T47D (cell line): ENCODE measurements at places on chromosomes 6 and 20.
A peak's percentile ranks its signal among the peaks of the same experiment; 100 is the strongest.

DNA sequence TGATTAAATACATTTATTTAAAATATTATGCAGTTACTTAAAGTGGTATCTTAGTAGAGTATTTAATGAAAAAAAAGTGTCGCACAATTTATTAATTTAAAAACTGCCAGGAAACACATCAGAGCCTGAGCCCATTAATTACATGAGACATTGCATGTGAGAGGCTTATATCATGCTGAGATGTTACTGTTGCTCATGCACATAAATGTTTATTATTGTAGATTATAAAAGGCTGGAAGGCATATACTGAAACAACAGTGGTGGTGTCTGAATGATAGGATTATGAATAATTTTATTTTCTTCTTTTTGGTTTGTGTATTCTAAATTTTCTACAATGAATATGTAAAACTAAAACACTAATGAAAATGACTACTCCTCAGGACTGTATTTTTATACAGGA, 45.7 kb upstream of the TXNDC5 start:
- no peak for DNase-seq

DNA sequence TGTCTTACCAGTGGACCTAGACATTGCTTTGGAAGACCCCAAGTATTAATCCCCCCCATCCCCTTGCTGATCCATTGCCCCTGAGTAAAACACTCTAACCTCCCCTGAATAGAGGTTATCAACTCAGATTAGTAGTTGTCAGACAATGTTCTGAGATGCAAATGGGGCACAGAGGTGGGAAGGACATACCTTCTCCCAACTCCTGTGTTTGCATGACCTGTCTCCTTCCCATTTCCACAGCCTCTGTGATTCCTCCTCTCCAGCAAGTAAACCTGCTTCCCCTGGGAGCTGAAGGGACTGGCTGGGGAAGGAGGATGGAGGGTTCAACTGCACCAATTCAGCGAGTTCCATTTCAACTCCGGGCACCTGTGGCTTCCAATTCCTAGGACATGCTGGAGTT, 199.8 kb upstream of the SASH1 start:
- no peak for DNase-seq

DNA sequence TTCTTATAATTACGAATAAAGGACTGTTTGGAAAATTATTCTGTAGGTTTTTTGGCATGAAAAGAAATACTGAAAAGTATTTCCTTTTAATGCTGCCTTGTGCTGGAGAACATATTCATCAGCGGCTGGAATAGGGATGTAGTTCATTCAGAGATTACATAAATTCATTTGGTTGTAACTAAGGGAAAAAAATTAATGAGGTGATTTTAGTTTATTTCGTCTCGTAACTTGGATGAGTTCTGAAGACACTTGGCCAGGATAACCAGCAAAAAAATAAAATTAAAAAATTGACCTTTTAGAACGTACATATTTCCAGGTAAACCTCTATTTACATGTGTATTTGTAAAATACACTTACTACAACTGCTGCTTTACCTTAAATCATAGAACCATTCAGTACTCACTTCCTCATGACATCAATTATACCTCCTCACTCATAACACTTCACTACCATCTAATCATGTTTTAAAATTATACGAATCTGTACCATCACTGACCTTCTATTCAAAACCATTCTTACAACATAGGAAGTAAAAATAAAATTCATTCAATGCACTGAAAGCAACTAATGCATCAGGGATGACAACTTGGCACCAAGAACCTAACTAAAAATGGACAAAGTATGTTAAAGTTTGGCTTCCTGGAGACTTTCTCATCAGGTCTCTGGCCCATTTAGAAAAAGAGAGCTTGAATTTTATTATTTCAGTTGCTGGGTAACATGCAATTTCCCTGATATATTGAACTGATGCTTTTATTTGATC, 17.2 kb downstream of the KLHL31 start:
- DNase-seq = no peak

- no peak for DNase-seq
Measured at GRCh38 chr6:136624347-136624746, 74.1 kb upstream of the MAP7 start.

- DNase-seq = no peak
Measured at GRCh38 chr20:5797843-5798462, 47.8 kb downstream of the SHLD1 start.

GRCh38 chr6:85493389-85493788, 43.5 kb downstream of the NT5E start:
- no peak for DNase-seq

DNA sequence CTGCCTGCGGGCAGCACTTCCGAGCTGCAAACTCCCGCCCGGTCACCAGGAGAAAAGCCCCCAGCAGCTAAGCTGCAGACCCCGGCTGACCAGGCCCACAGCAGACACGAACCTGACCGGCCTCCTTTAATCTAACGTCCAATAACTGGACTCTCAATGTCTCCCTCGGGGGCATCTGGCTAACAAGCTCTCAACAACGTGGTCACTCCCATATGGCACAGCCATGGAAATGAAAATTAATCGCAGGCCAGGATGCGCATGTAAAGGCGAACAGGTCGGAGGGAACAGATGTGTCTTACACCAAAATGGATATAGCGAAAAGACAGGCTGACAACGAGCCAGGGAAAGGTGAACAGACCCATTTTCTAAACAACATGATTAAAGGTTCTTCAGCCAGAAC, 44.4 kb upstream of the SMOC2 start:
- DNase-seq = no peak

DNA sequence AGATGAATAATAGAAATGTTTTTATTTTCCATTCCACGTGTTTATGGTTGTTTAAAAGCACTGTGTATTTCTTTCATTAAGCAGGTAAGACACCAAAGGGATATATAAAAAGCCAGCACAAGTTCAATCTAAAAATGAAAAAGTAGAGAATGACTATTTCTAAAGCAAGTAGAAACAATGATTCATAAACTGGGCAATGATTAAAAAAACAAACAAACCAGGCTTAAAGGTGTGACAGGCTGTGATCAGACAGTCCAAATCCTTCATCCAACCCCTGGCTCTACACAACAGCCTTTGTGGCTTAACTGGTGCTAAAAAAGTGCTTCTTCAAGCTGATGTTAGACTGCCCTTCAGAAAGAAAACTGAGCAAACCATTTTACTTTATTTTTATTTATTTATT, 45.7 kb upstream of the TSHZ2 start:
- no peak for DNase-seq

DNA sequence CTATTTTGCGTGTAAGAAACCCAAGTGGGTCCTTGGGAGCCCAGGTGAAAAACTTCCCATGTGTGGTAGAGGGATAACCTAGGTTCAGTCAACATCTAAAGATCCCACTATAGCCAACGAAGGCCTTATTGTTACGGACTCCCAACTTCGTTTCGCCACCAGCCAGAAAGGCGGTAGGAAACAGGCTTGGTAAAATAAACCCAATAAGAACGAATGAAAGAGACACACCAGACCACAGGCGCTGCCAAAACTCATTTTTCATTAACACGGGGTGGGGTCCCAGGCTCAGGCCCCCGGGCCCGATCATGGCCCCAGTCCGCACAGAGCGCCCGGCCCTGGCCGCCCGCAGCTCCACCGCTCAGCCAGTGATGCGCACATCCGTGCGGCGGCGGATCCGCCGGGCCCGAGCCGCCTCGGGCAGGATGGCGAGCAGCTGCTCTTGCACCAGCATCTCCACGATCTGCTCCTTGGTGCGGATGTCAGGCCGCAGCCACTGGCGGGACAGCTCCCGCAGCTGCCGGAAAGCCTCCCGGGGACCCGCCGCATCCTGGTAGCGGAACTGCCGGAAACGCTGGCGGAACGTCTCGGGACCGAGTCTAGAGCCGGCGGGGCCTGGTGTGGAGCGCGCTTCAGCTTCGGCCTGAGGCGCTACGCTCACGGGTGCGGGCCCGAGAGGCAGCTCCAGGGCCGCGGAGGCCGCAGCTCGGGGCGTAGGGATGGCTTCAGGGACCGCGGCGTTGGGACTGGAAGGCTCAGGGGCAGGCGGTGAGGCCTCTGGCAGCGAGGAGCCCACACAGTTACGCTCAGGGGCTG, 709 bp downstream of the SCAND1 start:
- DNase-seq = peak; percentile 39

DNA sequence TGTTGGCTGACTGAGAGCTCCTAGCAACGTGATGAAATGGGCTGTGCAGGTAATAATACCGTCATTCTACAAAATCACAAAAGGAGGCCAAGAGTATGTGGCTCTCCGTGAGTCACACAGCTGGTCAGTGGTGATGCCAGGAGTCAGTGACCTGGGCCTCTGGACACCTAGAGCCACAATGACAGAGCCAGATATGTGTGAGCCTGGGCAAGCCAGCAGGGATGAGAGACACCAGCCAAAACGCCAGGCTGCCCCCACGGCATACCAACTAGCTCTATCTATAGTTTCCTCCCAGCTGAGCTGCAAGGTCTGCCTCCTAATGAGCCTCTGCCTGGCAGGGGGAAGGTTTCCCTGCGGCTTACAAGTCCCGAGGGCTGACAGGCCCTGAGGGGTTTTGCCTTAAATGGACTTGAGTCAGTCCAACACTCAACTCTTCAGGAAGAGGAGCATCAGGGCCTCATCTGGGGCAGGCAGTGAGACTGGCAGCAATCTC, 70.0 kb downstream of the CPNE5 start:
- DNase-seq = no peak

- peak; percentile 56 for DNase-seq
Measured at GRCh38 chr20:54070187-54070987, at the start of gene BCAS1. BCAS1 (minus strand) TSS chr20:54070594; CDS start chr20:54058718, 11,876 bp downstream.

DNA sequence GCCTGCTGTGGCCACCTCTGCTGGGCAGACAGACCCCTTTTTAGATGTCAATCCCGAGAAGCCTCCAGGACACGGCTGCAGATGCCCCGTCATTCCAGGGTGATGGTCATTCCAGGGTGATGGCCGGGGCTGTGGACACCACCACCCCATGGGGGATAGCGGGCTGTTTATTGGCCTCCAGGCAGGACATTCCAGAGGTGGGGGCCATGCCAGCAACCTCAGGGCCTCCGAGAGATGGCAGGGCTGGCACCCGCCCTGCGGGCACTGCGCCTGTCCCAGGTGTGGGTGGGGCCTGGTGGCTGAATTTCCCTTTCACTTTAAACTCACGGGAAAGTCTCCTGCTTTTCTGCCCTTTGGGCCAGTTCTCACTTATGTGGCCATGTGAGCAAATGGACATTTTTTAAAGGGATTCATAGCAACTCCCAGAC, 14.5 kb downstream of the COL9A3 start:
- no peak for DNase-seq

DNA sequence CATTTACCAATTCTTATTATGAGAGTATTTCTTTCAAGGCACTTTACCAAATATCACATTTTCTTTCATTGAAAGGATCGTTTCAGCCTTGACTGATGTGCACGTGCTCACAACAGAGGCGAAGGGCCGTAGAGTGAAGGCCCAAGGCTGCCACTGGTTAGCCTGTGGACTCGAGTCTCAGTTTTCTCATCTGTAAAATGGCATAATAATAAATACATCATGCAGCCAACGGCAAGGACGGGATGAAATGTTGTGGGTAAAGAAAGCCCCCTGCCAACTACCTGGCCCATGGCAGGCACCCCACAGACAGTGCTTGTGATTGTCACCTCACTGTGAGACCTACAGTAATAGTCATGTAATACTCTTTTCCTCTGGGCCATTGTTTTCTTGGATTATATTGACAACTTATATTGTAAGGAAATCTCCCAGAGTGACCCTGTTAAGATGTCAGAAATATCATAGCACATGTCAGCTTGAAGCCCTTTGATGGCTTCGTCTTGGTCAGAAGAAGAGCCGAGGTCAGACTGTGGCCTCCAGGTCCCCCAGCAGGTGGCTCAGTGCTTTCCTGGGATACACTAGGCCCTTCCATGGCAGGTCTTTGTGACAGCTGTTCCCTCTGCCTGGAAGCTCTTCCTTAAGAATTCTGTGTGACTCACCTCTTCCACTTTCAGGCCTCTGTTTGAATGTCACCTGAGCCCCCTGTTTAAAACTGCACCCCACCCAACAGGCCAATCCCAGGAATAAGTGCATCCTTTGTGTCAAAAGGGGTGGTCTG, 36.3 kb downstream of the FAM50B start:
- peak; percentile 65 for DNase-seq

GRCh38 chr20:47490795-47491194, 10.9 kb upstream of the NCOA3 start:
- DNase-seq = no peak

- no peak for DNase-seq
Measured at GRCh38 chr6:5108068-5108467, 22.9 kb downstream of the PPP1R3G start.

GRCh38 chr20:59661621-59662020, 57.3 kb downstream of the PHACTR3 start:
- DNase-seq = no peak

DNA sequence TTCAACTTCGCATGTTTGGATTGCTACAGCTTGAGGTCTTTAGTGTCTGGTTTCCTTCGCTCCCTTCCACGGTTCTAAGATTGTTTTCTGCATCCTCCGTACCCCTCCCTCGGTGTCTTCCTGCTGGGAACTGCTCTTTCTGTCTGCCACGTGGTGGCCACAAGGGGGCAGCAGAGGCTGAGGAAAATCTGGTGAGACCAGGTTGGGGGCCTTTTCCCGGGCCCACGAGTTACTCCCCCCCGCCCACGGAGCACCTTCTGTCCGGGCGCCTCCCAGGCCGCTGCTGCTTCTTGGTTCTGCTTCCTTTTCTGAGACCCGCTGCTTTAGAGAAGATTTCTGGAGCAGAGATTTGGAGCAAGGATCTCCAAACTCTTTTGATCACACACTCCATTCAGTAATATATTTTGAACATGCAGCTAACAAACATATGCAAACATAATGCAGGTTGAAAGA, 21.1 kb upstream of the NOTCH4 start:
- DNase-seq = peak; percentile 78

GRCh38 chr6:51396583-51396982, 577.9 kb downstream of the TFAP2B start:
- DNase-seq = no peak

DNA sequence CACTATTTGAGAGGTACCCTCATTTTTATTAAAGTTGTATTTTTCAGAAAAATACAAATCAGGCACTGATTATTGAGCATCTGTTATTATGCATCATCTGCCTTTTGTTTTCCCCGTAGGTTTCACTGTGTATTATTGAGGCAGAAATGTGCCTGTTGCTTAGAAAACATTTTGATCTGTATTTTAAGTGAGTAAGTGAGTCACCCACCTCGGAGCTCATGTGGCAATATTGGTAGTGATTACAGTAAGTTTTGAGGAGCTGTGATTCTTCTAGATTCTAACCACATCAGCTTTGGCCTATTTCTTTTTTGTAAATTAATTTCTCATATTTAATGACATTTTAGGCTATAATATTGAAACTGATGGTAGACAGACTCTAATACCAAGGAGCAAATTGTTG, 59.6 kb upstream of the LAMP5 start:
- no peak for DNase-seq

DNA sequence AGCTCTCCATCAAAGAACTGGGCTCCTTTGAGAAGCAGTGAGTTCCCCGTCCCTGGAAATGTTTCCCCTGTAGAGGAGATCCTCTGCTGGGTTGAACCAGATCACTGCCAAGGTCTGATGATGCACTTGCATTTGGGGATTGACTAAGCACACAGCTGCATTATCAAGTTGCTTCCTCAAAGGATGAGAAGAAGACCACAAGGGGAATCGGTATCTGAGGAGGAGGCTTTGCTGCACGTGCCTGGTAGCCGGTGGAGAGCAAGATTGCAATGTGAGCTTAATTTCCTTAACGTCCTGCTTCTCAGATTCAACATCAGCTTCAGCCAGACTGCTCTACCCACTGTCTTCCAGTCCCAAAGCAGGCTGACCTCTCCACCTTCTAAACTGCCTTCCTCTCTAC, 128.8 kb upstream of the STMND1 start:
- DNase-seq = no peak

- DNase-seq = peak; percentile 76
Measured at GRCh38 chr20:45987108-45987780, 15.2 kb upstream of the ZNF335 start.
